NCI-H774 (cell line): ENCODE measurements at places on chromosomes 2 and 18.

GRCh38 chr2:58680755-58681310, 439.7 kb upstream of the FANCL start:
- no peak for DNase-seq

GRCh38 chr2:27762951-27763906, 8.3 kb upstream of the MRPL33 start:
- DNase-seq = no peak

- no peak for DNase-seq
Observed at GRCh38 chr2:9465170-9465569, 9.2 kb upstream of the IAH1 start.

DNA sequence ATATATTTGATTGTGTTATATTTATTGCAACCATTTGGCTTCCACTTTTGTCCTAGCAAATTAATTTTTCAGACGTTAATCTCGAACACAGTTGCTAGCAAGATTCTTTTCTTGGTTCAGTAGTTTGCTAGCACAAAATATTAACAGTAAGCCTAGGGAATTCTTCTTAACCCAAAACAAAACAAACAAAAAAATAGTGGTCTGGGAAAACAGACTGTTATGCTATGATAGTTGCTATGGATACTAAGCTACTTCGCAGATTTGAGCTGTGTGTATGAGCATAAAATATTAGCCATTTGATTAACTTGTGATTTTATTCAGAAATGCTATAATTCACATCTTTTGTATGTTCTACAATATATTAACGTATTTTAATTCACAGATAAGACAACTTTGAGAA, 541.5 kb upstream of the NETO1 start:
- no peak for DNase-seq

GRCh38 chr2:150621526-150622213, 134.2 kb upstream of the RND3 start:
- DNase-seq = no peak

DNA sequence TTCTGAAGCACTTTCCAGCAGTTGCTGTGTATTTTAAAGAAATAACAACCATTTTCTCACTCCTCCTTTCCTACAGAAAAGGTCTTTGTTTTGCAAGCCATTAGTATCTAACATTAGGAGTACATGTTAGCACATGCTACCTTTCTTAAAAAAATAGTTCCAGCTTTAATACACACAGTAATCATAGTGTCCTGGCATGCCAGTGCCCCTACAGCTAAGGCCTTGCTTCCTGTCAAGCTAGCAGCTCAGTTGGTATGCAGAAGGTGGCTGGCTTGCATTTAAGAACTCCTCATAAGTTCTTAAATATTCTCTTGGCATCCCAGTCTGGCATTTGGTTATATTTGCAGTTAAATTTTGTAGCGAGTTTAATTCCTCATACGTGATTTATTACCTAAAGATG, 141.3 kb upstream of the IL1R2 start:
- no peak for DNase-seq

DNA sequence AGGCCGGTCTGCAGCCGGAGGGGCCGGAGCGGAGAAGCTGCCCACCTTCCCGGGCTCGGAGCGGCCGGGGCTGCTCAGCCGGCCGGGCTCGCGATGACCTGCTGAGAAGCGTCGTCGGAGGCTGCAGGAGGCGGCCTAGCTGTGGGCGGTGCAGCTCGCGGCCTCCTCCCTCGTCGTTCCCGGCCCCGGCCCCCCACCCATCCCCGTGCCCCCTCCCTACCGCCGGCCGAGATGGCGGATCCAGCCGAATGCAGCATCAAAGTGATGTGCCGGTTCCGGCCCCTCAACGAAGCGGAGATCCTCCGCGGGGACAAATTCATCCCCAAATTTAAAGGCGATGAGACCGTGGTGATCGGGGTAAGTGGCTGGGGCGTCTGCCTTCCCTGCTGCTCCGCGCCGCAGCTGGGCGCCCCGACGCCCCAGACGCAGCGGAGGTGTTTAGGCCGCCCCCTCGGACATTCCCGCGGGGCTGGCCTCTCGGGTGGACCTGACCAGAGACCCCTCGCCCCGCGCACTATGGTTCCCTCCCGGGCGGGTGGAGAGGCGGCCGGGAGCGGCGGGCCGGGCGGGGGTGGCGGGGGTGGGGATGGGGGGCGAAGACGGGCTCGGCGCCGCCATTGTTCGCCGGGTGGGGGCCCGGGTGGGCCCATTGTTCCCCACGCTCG, 492 bp downstream of the KIF5C start:
- peak; percentile 64 for DNase-seq

GRCh38 chr18:2956056-2956455, 56.9 kb downstream of the LPIN2 start:
- no peak for DNase-seq

GRCh38 chr18:7152440-7152839, 34.8 kb upstream of the LAMA1 start:
- DNase-seq = no peak

- no peak for DNase-seq
Observed at GRCh38 chr18:37161491-37161890, 332.6 kb downstream of the KIAA1328 start.

GRCh38 chr2:214069254-214069653, 341.6 kb upstream of the VWC2L start:
- no peak for DNase-seq

GRCh38 chr2:120177001-120177621, 46.1 kb downstream of the TMEM185B start:
- DNase-seq = no peak

DNA sequence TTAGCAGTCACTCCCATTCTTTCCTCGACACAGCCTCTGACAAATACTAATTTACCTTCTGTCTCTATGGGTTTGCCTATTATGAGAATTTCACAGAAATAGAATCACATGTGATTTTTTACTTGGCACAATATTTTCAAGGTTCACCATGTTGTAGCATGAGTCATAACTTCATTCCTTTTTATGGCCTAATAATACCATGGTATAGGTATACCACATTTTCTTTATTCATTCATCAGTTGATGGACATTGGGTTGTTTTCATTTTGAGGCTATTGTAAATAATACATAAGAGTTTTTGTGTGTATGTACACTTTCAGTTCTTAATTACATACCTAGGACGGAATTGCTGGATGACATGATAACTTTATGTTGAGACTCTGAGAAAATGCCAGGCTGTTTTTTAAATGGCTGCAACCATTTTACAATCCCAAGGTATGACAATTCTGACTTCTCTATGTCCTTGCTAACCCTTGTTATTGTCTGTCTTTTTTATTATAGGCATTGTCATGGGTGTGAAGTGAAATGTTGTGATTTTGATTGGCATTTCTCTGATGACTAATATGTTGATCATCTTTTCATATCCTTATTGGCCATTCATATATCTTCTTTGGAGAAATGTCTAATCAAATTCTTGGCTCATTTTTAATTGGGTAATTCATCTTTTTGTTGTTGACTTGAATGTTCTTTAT, 87.9 kb downstream of the IRS1 start:
- DNase-seq = no peak

DNA sequence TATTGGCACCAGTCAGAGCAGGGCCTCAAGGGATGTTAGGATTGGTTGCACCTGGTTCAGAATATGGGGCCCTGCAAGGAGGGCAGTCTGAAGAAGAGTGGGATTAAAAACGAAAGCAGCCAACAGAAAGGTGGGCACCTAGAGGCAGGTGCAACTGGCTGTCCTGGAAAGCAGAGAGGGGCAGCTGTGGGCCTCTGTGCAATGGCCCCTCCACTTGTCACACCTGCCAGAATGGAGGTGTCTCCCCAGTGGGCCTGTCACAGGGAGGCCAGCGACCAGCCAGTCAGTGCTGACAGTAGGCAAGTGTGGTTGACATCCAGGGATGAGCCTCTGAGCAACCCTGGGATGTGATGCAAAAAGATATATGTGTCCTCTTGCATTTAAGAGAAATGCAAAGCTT, 37.7 kb downstream of the INPP4A start:
- no peak for DNase-seq

- DNase-seq = peak; percentile 32
Observed at GRCh38 chr2:231708773-231709635, 679 bp downstream of the PTMA start.

DNA sequence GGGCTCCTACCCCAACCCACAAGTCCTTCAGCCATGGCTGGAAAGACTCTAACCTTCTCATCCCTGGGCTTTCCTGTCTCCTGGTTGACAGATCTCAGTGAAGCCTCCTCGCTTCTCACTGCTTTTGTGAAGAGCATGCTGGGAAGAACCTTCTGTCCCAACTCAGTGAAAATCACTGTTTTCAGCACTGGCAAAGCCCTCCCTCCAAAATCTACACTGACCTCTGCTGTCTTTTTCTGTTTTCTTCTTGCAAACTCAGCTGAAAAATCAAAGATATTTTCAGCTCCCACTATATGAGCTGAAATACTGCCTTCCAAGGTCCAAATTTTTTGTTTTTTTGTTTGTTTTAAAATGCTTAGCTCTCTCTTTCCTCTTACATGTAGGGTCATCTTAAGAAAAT, 266.3 kb upstream of the AGAP1 start:
- DNase-seq = no peak

DNA sequence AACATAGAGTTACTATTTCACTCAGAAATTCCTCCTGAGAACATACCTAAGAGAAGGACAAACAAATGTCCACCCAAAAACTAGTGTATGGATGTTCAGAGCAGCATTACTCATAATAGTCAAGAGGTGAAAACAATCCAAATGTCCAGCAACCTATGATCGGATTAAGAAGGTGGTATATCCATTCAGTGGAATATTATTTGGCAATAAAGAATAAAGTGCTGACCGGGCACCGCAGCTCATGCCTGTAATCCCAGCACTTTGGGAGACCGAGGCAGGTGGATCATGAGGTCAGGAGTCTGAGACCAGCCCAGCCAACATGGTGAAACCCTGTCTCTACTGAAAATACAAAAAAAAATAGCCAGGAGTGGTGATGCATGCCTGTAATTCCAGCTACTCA, 182.8 kb upstream of the AGAP1 start:
- DNase-seq = no peak

- no peak for DNase-seq
Observed at GRCh38 chr2:111660811-111661210, 223.2 kb downstream of the ANAPC1 start.

DNA sequence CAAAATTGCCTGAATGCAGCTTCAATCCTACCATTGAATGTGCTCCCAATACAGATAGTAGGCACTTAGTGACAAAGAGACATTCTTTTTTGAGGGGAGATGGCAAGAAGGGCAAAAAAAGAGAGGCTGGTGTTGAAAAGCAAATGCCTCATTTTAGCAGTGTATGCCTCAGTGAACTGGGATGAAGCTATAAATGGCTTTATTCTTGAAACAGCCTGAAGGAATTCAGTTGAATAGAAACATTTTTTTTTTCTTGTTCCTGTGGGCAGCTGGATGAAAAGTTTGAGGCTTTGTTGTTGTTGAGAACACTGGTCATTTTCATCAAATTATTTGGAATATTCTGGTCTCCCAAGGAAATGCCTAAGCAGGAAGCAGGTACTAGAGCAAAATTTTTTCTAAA, 228.9 kb downstream of the RNF144A start:
- no peak for DNase-seq

GRCh38 chr2:20365249-20365817, 14.7 kb upstream of the PUM2 start:
- DNase-seq = no peak

DNA sequence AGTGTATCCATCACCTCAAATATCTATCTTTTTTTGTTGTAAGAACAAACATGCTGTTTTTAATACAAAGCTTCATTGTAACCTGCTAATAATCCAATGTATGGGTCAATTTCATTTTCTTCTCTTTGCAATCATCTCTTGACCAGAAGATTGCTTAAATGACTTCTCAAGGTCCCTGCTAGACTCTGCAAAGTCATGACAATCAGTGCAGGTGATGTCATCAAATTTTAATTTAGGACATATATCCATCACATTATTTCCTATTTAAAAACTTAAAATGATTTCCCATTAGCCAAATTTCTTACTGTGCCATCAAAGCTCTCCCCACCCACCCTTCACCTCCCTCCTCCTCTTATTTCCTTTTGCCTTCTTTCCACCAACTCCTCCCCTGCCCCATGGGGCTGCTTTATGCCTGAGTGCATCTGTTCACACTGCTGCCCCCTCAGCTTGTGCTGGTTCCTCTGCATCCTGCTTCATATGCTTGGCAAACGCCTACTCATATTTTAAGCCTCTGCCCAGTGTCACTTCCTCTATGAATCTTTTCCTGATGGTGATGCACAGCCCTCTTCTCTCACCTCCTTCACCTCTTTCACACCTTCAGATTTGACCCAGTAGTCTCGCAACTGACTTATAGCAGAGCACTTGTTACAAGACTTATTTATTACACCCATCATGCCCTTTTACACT, 20.3 kb downstream of the PLEK start:
- no peak for DNase-seq

DNA sequence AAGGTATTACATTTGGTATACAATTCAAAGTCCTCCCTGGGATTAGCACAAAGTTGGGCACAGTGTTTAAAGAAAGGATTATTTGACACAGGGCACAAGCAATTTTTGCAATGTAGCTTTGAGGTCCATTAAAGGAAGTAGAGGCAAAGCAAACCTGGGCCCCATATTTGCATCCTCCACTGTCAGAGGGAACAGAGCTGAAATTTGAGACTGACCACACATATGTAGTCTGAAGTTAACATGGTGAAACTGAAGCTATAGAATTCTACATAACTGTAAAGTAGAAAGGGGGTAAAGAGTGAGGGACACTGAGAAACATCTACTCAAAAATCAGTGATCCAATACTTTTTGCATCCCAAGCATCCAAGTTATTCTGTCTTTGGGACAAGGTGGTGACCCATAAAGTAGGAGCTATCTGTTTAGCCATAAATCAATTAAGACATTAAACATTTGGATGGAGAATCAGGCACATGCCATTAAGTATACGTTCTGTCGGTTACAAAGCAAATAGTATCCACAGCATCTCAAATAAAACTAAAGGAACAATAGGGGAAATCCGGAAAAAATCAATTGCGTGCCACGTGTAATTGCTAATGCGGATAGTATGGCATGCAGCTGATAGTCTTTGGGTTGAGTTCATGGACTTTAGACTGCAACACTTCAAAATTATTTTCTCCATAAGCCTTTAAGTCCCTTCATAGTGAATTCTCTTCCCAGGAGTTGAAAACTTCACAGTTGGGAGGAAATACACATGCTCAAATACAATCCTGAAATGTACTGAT, 72.6 kb downstream of the PLEKHM3 start:
- DNase-seq = no peak
